ENCODE measurements at places on chromosomes 12 and 14.

GRCh38 chr12:25236626-25237025, 14.1 kb downstream of the KRAS start:
- H3K4me1 ChIP-seq: no peaks in the 10 kb centered on the region
- no peaks in the 10 kb centered on the region for H3K36me3 ChIP-seq
- H3K27me3 ChIP-seq: no peaks in the 10 kb centered on the region
- no peak overlapping the region for H3K4me3 ChIP-seq

DNA sequence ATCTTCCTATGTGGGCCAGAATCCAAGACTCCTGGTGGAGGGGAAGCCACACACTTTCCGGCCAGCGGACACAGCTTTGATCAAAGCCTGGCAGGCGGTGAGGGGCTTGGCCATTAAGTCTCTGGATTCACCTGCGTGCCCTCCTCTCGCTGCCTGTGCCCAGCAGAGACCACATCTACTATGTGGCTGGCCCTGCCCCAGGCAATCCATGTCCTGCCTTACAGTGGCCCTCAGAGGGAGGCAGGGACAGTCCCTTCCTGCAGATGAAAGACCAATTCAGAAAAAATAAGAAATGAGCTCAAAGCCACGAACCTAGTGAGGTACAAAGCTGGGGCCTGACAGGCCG, 82.7 kb upstream of the GPR68 start:
- DNase-seq: no peak
- no peak overlapping the region for H3K27ac ChIP-seq
- no peaks in the 10 kb centered on the region for H3K27me3 ChIP-seq
- no peak overlapping the region for H3K4me3 ChIP-seq
- peaks cover 10% of the 10 kb centered on the region for H3K36me3 ChIP-seq

- no peaks in the 10 kb centered on the region for H3K36me3 ChIP-seq
- no peaks in the 10 kb centered on the region for H3K4me1 ChIP-seq
- no peaks in the 10 kb centered on the region for H3K27me3 ChIP-seq
- H3K27ac ChIP-seq: no peak overlapping the region
Observed at GRCh38 chr14:53938136-53938837, 18.3 kb downstream of the BMP4 start.

GRCh38 chr14:100548939-100549338, 38.3 kb downstream of the BEGAIN start:
- H3K27ac ChIP-seq: no peak overlapping the region
- DNase-seq: no peak
- H3K27me3 ChIP-seq: no peaks in the 10 kb centered on the region
- H3K4me3 ChIP-seq: no peak overlapping the region

- DNase-seq: no peak
- no peak overlapping the region for H3K4me3 ChIP-seq
- H3K27me3 ChIP-seq: no peaks in the 10 kb centered on the region
- H3K27ac ChIP-seq: no peak overlapping the region
- no peaks in the 10 kb centered on the region for H3K4me1 ChIP-seq
Observed at GRCh38 chr12:115983226-115983798, 294.2 kb downstream of the MED13L start.

Data from Peyer's patch (tissue), 4 donors.